ENCODE measurements at places on chromosomes 16 and 17.

GRCh38 chr17:18261659-18262058, 1.2 kb downstream of the MIEF2 start:
- DNase-seq = no peak

- no peak for DNase-seq
These were observed 365.6 kb downstream of the SLC39A11 start for GRCh38 chr17:72726936-72727335.

- DNase-seq = peak; percentile 4
These were observed 197.2 kb upstream of the CHMP6 start for GRCh38 chr17:80794281-80795089.

GRCh38 chr16:10616756-10617640, 36.6 kb upstream of the EMP2 start:
- peak; percentile 28 for DNase-seq

DNA sequence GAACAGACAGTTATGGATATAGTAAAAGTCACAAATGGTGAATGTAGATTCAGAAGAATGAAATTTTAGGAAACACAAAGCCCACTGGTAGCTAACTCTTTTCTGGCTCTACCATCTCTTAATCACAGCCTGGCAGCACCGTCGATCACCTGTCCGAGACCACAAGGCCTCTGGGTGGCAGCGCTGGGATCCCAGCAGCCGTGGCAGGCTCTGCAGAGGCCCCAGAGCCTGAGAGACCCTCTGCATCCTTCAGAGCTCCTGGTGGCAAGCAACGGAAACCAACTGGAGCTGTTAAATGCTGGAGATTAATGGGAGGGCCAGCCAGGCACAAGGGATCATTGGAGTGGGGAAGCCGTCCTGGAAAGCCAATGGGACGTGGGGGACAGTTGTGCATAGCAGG, 26.3 kb downstream of the LAT start:
- DNase-seq = no peak

DNA sequence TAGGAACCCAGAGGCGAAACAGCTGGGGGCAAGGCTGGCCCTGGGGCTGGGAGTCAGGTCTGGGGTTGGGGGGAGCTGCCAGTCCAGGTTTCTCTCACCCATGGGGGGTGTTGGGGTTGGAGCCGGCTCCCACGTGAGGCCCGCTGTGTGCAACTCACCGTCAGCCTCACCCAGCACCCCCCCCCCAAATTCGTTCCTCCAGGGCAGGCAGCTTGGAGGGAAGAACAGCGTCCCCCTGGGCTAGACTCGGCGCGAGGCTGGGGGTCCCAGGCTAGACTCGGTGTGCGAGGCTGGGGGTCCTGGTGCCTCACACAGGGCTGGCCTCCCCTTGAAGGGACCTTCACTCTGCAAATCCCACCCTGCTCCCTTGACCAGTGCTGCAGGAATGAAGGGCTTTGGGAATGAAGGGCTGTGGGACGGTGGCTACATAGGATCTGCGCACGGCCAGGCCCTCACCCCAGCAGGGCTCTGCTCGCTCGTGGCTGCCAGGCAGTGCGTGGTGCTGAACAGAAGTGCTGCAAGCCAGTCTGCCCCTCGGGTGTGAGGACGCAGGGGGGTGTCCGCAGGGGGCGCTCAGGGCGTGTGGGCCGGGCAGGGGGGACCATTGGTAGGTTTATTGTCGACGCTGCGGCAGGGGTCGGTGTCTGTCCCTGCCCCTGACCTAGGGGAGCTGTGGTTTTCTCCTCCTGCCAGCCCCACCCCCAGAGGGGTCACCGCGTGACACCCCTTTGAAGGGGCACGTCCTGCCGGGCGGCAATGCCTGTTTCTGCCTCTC, 74.7 kb downstream of the KLHDC4 start:
- no peak for DNase-seq

GRCh38 chr17:3007651-3008121, 55.7 kb downstream of the OR1D5 start:
- DNase-seq = no peak

- DNase-seq = no peak
These were observed 14.6 kb downstream of the CDH3 start for GRCh38 chr16:68659412-68660358.

GRCh38 chr17:19362277-19363113, at the start of gene B9D1:
B9D1 (minus strand) TSS chr17:19362723; CDS start chr17:19362569, 154 bp downstream.
- peak; percentile 95 for DNase-seq

- no peak for DNase-seq
These were observed 116.4 kb upstream of the SMURF2 start for GRCh38 chr17:64778240-64779097.
